ENCODE measurements at places on chromosomes 12 and 14.

DNA sequence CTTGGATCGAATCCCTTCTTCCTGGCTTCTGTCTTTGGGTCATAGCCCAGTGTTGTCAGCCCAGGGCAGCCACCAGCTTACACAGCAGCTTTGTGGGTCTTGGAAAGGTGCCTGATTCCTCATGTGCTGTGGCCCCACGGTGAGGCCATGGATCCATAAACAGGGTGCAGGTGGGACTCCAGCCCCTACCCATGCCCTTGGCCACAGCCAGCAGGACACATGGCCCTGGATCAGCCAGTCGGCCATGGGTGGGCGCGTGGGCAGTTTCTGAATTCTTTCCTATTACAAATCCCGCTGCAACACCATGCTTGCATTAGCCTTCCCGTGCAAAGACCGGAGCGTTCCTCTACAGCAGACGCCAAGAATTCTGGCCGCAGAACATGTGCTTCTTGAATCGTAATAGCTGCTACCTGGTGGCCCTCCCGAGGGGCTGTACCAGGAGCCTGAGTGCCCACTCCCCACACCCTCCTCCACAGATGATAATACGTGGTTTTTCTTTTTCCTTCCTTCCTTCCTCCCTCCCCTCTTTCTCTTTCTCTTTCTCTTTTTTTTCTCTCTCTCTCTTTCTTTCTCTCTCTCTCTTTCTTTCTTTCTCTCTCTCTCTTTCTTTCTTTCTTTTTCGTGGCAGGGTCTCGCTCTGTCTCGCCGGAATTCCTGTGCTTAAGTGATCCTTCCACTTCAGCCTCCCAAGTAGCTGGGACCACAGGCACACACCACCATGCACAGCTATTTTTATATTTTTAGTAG lies 2.9 kb upstream of the MMP17 start:
- DNase-seq = no peak

DNA sequence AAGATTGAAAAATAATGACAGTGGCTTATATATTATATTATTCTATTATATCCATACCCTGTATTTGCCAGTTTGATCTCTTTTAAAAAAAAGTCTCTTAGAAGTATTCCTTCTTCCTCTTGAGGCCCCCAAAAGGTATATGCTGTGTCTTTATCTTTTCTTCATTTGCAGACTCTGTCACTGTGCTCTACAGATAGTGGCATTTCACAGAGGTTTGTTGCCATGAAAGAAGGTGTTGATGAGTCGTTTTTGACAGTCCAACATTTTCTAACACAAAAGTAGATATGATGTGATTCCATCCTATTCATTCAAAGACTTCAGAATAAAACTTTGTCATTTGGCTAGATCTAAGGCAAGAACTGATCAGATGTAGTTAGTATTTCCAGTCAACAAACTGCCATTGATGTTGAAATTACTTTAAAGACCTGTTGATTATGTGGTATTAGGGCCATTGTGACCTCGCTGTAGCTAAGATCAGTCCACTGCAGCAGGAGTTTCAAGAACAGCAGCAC lies at the start of gene CCDC196:
Gene CCDC196, plus strand, starts transcription at position 462 of the 512 bp plus-strand sequence. CDS start 132 bp downstream, outside the sequence.
- DNase-seq = no peak

DNA sequence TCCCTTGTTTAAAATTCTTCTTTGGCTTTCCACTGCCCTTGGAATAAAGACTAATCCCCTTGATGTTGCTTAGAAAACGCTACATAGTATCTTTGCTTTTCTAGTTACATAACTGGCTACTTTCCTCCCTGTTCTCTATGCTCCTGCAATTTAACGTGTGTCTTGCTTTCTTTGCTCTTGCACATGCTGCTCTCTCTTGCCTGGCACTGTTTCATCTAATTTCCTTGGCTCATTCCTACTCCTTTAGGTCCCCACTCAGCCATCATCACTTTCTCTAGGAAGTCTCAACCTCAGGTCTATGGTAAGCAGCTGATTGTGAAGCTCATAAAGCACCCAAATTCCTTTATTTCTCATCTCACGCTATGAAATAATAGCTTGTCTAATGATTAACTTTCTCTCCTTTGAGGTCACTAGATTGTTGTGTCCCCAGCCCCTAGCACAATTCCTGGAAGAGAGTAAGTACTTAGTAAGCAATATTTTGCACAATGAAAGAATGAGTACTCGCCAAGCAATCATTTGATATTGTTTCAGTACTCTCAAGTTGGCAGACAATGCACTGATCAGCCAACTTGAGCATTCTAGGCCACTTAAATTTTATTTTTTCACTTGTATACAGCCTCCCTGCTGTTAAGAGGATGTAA lies 3.3 kb downstream of the ALDH6A1 start:
- DNase-seq = no peak

DNA sequence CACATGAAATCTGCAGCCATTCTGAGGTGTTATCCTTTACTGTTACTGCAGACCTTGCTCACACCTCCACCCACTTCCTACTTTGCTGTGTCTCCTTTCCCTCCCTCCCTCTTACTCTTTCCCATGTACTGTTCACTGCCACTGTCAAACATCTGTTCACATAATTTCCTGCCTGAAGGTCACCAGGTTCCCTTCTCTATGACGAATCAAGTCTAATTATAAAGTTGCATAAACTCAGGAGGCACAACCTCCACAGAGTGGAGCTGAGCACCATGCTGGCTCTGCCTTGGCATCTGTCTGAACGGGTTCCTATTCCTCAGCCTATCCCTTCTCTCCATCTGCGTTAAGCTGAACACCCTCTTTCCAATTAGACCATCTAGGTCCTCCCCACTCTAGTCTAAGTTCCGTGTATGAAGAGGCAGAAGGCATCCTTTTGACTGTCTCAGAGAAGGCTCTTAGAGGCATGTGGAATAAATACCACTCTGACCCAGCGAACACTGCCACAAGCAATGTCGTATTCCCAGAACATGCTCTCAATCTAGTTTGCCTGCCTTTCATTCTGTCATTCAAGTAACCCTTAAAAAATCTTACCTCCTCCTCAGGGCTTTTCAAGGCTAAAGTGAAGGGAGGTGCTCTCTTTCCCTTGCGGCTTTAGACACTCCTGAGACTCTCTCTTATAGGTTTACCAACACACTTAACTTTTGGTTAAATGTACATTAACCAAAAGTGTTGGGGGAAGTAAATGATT lies 48.7 kb downstream of the ACADS start:
- no peak for DNase-seq

- DNase-seq = no peak
Observed at GRCh38 chr12:111759271-111759670, 7.5 kb upstream of the ALDH2 start.

DNA sequence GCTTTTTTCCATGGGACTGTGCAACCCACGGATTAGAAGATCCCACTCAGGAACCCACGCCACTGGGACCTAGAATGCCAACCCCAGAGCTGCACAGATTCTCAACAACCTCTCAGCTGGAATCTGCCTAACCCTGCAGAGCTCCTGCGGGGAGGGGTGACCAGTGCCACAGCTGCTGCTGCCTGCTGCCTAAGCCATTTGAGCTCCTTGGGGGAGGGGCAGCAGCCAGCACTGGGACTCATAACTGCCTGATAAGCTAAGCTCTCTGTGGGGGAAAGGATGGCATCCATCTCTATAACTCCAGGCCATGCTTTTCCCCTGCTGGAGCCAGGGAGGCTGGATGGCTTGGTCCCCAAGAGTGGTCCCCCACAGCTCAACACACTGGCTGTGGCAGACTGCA lies 182.8 kb downstream of the SLC5A8 start:
- DNase-seq = no peak

DNA sequence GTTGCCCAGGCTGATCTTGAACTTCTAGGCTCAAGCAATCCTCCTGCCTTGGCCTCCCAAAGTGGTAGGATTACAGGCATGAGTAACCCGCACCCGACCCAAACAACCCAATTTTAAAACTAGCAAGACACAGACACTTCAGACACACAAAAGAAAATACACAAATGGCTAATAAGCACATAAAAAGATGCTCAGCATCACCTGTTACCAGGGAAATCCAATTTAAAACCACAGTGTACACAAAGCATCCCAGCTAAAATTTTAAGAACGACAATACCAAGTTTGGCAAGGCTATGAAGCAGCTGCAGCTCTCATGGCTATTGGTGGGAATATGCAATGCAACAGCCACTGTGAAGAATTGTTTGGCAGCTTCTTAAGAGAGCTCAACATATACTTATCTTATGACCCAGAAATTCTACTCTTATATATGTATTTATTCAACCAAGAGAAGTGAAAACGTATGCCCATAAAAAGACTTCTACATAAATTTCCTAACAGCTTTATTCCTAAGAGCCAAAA lies 42.0 kb downstream of the BDKRB1 start:
- no peak for DNase-seq

DNA sequence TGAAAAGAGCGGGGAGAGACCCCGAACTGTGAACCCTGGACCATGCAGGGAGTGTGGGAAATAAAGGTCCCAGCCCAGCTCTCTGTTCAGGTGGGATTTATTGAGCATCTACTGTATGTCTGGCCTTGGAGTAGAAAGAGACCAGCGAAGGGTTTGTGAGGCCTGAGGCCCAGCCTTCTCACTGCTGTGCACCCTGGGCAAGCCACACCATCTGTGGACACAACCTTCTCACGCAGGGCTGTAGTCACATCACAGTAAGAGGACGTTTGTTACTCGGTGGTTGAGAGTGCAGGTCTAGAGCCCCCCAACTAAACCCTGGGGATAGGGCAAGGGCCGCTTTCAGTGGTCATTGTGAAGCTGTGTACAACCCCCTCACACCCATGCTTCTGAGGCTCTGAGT lies 18.2 kb downstream of the FAM222A start:
- DNase-seq = no peak

GRCh38 chr12:100827901-100828520 lies 33.4 kb downstream of the ANO4 start:
- DNase-seq = peak; percentile 69

DNA sequence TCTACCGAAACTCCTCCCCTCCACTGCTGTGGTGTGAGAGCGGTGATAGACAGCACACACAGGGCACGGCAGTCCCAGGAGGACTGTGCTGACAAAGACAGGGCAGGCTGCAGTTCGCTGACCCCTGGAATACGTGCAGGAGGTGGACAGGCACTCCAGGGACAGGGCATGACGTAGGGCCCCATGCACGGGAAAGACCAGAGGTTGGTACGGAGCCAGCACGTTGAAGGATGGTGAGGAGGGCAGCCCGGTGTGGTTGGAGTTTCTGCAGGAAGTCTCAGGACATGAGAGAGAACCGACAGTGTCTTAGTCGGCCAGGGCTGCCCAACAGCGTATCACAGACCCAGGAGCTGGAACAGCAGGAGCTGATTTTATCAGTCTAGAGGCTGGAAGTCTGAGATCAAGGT lies 254.2 kb upstream of the FKBP4 start:
- no peak for DNase-seq

DNA sequence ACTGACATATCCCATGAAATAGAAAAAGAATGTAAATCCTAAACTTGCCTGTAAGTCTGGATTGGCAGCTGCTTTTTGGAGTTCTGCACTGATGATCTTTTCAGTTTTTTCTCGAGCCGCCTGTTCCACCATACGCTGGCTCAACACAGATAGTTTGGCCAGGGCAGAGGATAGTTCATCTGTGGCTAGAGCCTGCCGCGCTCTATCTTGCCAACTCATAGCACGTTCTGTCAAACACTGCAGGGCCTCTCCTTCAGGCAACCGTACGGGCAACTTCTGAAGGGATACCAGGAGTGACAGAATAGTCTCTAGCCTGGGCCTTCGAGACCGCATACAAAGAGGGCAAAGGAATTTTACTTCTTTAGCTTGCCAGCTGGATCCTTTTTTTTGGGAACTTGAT lies 44.8 kb upstream of the SLC6A13 start:
- DNase-seq = no peak

- peak; percentile 81 for DNase-seq
Observed at GRCh38 chr14:66003082-66003730, 483.0 kb upstream of the CCDC196 start.

- DNase-seq = no peak
Observed at GRCh38 chr14:60537663-60538062, 28.7 kb downstream of the SIX6 start.

- no peak for DNase-seq
Observed at GRCh38 chr14:100051103-100051502, 14.1 kb upstream of the EVL start.

GRCh38 chr12:39538679-39539104 lies 80.9 kb downstream of the ABCD2 start:
- DNase-seq = no peak

DNA sequence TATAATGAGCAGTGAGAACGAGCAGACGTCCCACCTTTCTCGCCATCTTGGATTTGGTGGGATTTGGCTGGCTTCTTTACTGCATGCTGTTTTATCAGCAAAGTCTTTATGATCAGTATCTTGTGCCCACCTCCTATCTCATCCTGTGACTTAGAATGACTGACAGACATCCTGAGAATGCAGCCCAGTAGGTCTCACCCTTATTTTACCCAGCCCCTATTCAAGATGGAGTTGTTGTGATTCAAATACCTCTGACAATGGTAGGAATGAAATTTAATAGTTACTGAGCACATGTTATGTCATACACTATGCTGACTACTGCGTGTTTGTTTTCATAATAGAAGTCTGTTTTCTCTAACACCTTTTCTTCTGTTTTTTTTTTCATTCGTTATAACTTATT lies 1.9 kb downstream of the TMTC3 start:
- peak; percentile 19 for DNase-seq
